ENCODE measurements at places on chromosomes 1 and 21.

DNA sequence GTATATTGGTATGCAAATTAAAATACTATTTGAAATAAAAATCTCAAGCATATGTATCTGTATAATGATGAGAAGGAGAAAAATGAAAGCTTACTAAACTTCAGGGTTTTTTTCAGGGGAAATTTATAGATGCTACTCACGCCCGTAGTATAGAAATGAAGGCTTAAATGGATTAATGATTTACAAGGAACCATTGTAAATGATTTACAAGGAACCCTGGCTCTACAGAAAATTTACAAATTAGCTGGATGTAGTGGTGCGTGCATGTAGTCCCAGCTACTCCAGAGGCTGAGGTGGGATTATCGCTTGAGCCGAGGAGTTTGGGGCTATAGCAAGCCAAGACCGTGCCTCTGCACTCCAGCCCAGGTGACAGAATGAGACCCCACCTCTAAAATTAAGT, 150.5 kb downstream of the PCBP3 start:
- no peak for DNase-seq

- DNase-seq = peak; percentile 20
Observed at GRCh38 chr1:10980094-10980577, 32.3 kb upstream of the TARDBP start.

DNA sequence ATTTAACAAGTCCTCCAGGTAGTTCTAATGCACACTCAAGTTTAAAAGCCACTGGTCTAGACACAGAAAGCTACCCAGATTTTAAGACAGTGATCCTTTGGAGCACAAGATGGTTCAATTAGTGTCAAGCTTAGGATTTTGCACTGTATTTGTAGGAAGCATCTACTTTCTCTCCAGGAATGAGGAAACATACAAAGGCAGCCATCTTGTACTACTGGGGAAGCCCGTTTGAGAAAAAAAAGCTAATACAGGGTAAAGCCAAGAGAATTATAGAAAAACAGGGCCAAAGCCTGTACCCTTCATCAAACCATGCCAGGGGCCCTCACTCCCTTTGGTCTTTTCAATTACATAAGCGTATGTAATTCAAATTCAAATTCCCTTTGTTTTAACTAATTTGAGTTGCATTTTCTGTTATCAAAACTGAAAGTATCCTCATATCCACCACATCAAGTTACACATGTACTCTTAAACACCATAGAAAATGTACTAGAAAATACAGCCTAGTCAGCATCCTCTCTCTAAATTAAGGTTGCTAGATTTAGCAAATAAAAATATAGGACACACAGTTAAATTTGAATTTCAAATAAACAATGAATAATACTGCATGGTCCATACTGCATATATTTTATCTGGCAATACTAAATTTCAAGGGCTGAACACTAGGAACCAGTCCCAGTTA, 17.4 kb downstream of the PIK3R3 start:
- no peak for DNase-seq

- no peak for DNase-seq
Observed at GRCh38 chr1:9853249-9853595, 29.5 kb upstream of the CLSTN1 start.

DNA sequence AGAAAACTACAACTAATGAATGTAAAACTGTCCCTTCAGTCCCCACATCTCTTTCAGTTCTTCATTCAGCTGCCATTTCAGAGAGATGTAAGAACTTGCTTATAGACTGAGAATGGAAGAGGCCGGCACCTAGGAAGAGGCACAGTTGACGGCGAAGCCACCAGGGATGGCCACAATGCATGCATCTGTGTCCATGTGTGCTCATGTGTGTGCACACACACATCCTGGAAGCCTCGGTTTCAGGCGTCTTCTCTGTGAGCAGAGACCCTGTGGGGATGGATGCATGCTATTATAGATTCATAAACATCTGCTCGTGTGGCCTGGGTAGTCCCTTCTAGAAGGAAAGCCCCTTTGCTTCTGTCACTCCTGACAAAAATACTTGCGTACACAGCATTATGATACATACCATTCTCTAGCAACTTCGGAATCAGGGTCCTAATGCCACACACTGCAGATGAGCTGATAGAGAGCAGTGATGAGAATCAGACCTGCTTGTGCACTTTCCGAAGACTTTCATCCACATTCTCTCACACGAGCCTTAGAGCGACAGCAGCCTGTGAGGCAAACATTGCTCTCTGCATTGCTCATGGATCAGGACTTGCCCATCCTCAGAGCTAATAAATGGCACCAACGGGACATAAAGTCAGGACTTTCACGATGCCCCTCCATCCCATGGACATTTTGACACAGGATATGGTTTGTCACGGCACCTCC, 12.4 kb upstream of the GPR61 start:
- no peak for DNase-seq

GRCh38 chr1:109687641-109688499, at the start of gene GSTM1:
Gene GSTM1 (plus strand): TSS chr1:109687817. CDS start chr1:109687874, 57 bp downstream.
- DNase-seq = peak; percentile 77

- DNase-seq = peak; percentile 18
Observed at GRCh38 chr1:58062635-58063034, 483.9 kb downstream of the OMA1 start.

DNA sequence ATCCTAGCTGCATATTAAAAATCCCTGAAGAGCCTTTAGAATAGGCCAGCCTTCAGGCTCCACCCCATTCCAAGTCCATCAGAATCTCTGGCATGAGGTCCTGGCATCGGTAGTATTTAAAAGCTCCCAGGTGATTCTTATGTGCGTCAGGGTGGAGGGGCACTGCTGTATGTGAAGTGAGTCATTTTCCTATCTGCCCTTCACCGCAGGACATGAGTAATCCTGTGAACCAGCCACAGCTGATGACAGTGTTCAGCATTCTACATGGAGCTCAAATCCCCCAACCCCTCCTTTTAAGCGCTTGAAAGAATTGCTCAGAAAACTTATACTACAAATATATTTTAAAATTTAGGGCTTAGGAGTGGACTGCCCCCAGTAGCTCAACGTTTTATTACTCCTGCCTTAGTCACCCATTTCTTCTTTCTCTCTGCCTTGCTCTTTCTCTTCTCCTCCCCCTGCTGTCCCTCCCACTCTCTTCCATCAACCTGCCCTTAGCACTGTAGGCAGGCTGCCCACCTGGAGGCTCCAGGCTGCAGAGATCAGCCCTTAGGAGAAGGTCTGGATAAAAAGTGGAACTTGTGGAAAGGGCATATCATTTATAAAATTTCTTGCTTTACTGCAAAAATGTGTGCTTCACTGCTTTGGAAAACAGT, 73.8 kb upstream of the ZNF281 start:
- peak; percentile 99 for DNase-seq

- no peak for DNase-seq
Observed at GRCh38 chr1:175536921-175537320, 206.5 kb downstream of the TNR start.

GRCh38 chr1:67916140-67916886, 83.0 kb upstream of the GNG12 start:
- DNase-seq = no peak

GRCh38 chr21:42550817-42551216, 37.2 kb downstream of the SLC37A1 start:
- no peak for DNase-seq

DNA sequence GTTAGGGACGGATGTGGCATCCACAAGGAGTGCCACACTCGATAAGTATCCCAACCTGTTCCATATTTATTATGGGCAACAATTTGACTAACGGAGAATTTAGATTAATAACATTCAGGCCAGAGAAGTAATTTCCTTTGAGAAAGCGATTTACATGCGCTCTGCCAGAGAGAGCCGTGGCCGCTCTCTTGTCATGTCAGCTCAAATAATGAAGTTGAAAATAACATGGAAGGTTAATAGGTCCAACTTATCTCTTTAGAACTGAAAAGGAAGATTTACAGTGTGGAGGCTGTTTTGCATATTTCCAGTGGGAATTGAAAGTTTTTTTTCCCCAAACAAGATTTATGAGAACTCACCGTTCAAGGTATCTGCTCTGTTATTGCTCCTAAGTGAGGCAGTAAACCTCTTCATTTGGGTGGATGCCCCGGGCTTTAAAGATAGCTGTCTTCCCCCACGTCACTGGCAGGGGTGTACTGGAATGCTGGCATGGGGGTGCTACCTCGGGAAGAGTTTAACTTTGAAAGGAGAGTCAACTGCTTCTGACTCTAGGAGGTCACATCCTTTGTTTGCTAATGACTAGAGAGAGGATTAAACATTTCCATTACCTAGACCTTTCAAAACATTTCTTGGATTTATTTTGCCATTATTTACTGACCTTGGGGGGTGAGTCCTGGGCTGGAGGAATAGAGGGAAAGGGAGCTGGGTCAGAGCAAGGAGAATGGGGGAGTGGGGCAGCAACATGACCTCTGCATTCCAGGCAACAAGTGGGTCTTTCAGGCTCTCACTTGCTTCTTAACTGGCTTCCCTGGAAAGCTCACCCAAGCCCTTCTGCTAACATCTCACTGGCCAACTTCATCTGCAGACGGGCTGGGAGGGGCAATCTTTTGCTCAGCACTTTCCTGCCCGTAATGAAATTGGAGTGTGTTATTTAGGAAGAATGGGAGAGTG, 204.2 kb downstream of the CAMTA1 start:
- no peak for DNase-seq

GRCh38 chr1:181588631-181589030, 105.3 kb downstream of the CACNA1E start:
- DNase-seq = no peak

DNA sequence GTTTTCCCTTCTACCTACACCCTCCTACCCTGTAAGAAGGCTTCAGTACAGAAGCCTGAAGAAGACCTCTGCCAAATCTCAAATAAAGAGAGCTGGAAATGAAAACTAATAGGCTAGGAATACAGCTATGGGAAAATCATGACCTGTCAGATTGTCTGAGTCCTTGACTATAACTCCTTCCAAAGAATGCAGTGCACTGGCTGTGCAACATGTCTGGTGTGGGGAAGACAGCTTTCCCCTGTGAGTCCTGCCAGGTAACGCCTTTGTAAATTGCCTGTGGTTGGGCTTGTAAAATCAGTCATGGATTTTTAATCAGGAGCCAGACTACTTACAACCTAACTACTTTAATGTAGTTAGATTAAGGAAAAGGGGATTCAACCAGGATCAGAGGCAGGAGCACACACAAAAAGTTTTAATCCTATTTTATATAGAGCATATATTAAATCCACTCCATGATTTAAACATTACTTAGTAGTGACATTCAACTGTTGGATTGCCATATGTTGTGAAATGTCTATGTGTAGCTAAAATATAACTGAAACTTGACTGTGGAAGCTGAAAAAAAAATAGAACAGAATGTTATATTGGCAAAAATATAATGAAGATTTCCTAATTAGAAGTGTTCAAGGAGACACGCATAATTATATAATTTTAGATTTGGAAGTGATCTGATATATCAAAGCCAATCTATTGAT, 1667.8 kb downstream of the KCNT2 start:
- DNase-seq = no peak

DNA sequence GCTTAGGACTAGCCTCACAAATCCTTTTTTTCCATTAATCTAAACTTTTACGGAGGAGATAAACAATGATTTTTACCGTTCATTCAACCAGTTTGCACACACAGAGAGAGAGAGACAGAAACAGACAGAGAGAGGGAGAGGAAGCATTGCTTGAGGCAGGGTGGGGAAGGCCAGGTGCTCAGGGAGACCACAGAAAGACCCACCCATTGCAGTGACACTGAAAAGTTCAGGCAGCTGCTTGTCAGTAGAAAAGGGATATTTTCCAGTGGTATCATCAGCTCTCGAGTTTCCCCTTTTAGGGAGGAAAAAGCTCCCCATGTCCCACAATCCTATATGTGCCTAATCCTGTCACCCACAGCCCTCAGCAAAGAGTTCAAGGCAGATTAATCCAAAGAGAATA, 27.2 kb downstream of the TCP10L start:
- DNase-seq = no peak

GRCh38 chr1:115912116-115912515, 64.2 kb upstream of the SLC22A15 start:
- DNase-seq = no peak

GRCh38 chr1:28449904-28450303, 55.9 kb upstream of the RCC1 start:
- DNase-seq = no peak

DNA sequence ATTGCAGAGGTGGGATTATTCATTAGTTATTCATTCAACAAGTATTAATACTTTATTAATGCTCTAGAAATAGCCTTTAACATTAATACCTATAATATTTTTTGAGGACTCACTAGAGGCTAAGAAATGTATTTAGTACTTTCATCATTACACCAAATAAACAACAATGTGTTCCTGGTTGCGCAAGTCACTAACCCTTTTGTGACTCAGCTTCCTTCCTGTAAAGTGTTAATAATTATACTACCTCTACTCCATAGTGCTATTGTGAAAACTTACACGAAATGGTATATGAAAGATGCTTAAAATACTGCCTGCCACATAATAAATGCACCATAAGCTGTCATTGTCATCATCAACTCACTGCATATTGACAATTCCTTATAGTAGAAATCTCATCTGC, 431.0 kb downstream of the DPYD start:
- peak; percentile 52 for DNase-seq

All from fibroblast of skin of right quadriceps (primary cell).